ENCODE measurements at places on chromosomes 7 and 10.
A peak's percentile ranks its signal among the peaks of the same experiment; 100 is the strongest.

GRCh38 chr7:32515890-32516550, 20.7 kb downstream of the AVL9 start:
- no peak for DNase-seq

DNA sequence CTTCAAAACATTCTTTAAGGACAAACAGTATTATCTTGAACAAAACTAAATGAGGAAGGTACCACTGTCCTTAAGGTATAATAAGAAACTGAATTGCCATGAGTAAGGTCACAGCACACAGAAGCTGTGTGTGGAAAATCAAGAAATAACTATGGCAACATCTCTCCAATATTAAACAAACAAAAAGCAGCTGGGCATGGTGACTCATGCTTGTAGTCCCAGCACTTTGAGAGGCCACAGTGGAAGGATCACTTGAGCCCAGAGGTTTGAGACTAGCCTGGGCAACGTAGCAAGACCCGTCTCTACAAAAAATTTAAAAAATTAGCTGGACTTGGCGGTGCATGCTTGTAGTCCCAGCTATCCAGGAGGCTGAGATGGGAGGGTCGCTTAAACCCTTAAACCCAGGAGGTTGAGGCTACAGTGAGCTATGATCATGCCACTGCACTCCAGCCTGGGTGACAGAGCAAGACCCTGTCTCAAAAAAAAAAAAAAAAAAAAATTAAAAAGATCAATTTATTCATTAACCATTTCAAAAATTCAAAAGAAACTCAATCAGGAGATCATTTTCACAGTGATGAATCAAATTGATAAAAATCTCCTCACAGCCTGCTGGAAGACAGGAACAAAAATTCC, 195.4 kb downstream of the SKIDA1 start:
- no peak for DNase-seq

DNA sequence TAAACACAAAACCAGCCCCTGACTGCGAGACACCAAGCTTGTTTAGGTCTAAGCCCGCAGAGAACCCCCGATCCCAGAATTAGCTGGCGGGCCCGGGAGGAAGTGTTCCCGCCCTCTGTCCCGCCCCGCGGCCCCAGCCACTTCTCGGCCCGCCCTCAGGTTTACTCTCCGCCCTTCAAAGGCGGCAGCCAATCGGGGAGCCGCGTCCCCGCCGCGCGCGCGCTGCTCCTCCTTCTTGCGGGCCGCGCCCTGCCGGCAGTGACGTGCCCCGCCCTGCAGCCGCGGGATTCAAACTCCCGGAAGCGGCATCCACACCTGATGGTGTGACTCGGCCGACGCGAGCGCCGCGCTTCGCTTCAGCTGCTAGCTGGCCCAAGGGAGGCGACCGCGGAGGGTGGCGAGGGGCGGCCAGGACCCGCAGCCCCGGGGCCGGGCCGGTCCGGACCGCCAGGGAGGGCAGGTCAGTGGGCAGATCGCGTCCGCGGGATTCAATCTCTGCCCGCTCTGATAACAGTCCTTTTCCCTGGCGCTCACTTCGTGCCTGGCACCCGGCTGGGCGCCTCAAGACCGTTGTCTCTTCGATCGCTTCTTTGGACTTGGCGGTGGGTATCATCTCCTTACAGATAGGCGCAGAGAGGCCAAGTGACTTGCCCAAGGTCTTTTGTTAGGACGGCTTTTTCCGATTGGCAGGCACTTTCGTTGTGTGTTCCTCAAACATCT, at the start of gene CEP55:
TSS of gene CEP55 (plus strand) at position 291 of the 720 bp plus-strand sequence. CDS start 3,440 bp downstream, outside the sequence.
- DNase-seq, result peak; percentile 92

- DNase-seq, result no peak
These were observed 8.8 kb upstream of the ZCCHC24 start for GRCh38 chr10:79454259-79454658.

GRCh38 chr10:44051584-44052385, 333.1 kb downstream of the CXCL12 start:
- DNase-seq, result no peak

- no peak for DNase-seq
These were observed 353.4 kb downstream of the TNS3 start for GRCh38 chr7:47228386-47229014.

- DNase-seq, result no peak
These were observed 25.7 kb downstream of the GRIFIN start for GRCh38 chr7:2450198-2451107.

DNA sequence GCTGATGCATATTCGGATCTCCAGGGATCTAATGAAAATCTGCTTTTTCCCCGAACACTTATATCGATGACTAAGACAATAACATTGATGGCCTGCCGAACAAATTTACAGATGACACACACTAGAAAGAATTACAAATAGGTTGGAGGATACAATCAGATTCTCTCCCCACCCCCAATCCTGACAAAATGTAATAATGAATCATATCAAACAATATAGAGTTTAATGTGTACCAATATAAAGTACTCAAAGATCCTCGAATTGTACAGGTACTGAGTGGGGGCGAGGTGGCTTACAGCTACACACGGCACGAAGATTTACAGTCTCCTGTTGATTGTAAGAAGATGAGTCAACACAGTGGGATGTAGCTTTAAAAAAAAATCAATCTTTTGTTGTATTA, 182.7 kb upstream of the MKLN1 start:
- DNase-seq, result no peak

GRCh38 chr10:69640196-69640980, 10.3 kb downstream of the FAM241B start:
- DNase-seq, result no peak

DNA sequence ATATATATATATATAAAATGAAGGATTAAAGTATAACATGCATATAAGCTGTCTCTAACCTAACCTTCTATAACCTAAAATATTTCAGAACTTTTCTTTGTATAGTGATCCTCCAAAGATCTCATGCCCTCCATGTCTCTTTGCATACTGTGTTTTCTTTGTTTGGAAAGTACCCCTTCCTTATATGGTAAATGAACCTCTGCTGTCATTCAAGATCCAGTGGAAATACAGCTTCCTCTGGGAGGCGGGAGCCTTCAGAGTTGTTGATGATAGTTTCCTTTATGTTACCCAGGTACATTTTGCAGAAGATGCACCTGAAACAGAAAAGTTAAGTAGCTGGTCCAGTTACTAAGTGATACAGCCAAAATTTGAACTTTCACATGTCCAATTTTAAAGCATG, 233.3 kb upstream of the FOXP2 start:
- DNase-seq, result no peak

DNA sequence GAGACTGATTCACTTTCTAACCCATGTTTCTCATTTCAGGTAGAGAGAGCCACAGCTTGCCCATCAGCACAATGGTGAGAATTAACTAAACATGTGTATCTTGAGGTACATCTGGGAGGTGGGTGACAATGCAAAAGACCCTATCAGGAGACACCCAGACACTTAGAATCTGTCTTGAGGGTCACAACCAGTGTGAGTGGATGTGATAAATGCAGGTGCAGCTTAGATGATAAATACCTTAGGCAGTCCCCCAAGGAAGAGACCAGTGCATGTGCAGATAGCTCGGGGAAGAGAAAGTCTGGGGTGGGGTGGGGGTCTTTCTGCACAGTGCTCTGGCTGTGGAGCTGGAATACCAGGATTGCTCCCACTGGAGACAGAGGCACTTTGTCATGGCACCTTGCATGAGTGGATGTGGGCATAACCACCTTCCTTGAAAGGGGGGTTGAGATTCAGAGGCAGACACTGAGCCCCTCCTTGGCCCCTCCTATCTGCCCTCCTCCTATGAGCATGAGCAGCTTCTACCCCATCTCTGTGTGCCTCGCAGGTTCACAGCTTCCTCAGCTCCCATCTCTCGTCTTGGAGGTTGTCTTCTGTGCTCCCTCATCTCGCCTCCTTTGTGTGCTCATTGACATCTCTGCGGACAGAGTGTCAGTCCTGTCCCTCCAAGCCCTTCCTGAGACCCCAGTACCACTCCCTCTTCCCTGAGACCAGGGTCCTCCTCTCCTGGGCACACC, 349.8 kb downstream of the TCERG1L start:
- no peak for DNase-seq

- DNase-seq, result no peak
These were observed 75.0 kb downstream of the LHPP start for GRCh38 chr10:124536496-124537050.

- DNase-seq, result no peak
These were observed 9.7 kb upstream of the EDRF1 start for GRCh38 chr10:125709553-125710474.

DNA sequence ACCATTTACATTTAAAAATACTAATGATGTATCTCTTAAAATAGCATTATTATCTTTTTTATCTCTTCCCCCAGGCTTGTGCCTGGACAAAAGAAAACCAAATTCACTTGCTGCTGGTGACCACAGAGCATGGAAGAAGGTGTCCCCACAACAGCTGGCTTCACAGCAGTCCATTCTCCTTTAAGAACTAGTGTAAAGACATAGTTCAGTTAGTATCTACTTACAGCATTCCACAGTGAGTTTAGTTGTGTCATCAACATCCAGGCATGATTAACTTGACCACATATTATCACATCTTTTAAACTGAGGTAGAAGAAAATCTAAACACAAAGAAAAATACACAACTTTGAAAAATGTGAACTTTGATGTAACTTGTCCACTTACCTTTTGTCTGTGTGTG, 55.0 kb downstream of the LRRC17 start:
- no peak for DNase-seq

DNA sequence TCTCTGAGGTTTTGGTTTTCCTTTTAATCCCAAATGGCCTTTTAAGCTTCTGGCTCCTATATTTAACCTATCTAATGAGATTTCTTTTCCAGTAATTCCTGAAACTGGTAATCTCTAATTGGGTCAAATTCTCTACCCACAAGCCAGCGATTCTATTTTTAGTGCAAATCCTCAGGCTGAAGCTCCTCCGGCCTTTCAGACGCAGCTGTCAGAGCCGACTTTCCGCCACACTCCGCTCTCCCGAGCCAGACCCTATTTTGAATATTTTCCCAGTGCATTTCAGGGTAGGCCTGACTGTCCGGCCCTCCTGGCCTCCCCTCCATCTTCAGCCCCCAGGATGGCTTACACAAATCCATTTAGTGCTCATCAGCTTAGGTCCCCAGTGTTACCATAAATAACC, 9.7 kb upstream of the ADCY1 start:
- DNase-seq, result no peak

GRCh38 chr10:118763202-118763988, 8.6 kb upstream of the CACUL1 start:
- peak; percentile 41 for DNase-seq

DNA sequence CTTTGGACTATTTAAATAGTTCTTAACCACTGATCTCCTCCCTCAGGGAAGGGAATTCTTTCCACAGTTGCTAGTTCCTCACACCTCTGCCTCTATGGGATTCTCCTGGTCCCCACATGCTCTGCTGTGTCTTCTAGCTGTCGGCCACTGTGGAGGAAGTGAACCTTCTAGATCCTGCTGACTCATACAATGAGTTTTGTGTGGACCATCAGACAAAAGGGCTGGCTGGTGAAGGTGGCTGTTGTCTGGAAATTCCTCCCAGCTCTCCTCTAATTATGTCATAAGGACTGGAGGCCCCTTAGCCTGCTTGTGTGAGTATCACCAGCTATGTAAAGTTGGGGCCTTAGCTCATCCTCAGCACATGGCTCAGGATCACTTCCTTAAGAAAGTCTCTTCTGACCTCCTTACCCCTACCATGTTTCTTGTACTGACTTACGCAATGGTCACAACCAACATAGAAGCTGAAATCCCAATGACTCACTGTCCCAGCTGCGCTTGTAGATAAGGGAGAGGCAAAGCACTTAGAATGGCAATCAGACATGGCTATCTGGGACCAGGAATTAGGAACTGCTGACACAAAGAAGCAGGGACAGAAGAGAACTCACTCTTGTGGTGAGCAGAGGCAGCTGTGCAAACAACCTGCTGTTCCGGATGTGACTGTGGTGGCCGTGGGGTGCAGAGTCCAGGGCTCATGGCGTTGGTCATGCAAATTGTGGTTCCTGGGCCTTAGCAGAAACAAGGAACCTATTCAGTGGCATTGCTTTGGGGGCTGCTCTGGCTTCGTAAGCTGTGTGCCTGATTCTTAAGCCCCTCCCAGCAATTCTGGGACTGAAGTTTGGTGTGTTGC, 2.5 kb upstream of the MACC1 start:
- DNase-seq, result peak; percentile 80

- DNase-seq, result no peak
These were observed 23.1 kb downstream of the CNPY1 start for GRCh38 chr7:155523168-155523675.

DNA sequence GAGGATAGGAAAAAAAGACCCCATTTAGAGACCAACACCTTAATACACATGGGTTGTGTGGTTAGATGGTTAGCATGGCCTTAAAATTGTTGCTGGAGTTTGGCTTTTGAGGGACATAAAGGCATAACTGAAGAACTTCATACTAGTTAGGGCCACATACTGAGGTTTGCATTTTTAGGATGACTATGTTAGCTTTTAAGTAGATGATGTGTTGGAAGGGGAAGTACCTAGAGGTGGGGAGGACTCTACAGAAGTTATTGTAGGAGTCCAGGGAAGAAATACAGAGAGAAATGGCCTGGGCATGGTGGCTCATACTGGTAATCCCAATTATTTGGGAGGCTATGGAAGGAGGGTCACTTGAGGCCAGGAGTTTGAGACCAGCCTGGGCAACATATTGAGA, 40.5 kb downstream of the ENTPD1 start:
- DNase-seq, result no peak

DNA sequence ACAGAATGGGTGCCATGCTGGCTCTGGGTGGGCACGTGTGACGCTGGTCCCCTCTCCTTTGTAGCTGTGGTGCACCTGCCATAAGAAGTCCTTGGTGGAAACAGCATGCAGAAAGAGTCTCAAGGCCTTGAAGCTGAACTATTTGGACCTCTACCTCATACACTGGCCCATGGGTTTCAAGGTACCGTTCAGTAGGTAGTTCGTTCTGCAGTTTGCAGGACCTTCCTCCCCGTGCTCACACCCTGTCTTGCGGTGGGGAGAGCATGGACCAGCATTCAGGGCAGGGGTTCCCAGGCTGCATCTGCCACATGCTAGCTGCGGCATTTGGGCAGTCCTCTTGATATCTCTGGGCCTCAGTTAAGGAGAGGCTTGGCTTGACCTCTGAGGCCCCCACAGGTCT, 7.3 kb downstream of the AKR1E2 start:
- no peak for DNase-seq

- DNase-seq, result no peak
These were observed 49.3 kb upstream of the PCBD1 start for GRCh38 chr10:70937661-70938060.

GRCh38 chr10:51892965-51893658, 193.7 kb upstream of the CSTF2T start:
- no peak for DNase-seq

GRCh38 chr10:50467209-50467608, 156.5 kb downstream of the SGMS1 start:
- DNase-seq, result no peak

DNA sequence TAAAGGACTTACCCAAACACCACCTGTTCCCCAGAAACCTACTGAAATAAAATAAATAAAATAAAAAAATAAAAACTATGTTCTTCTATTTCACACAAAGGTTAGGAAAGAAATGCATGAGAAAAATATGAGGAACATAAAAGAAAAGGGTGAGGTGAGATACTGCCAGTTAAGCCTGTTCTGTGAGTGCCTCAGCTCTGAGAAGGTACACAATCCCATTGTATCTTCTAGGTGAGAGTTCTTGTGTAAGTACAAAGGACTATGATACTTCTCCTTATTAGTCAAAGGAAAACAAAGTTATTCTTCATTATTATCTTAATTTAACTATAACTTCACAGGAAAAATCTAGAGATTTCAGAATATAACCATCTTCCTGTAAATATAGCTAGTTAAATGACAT, 86.0 kb downstream of the ATE1 start:
- no peak for DNase-seq

- no peak for DNase-seq
These were observed 40.5 kb upstream of the RNF148 start for GRCh38 chr7:122743211-122743610.

All from NCI-H1417 (cell line).